Mononuclear cell (primary cell): ENCODE measurements at places on chromosomes 7 and 10. TPM values are rescaled to one million over a fixed set of nuclear protein-coding genes. Genes with fewer than 3 reads are reported as not detected.

The SUGCT gene
- 1.9 TPM for total RNA-seq

The CYP26C1 gene
- not detected for total RNA-seq

The KAT6B gene
- 86.4 TPM for total RNA-seq

The FRA10AC1 gene
- total RNA-seq, result 12.2 TPM

The FLNC gene
- total RNA-seq, result under 0.01 TPM

The CUBN gene
- 6.8 TPM for total RNA-seq

The ZNF92 gene
- 59.1 TPM for total RNA-seq

The VWA2 gene
- not detected for total RNA-seq

The CFTR gene
- not detected for total RNA-seq

The HTR5A gene
- under 0.01 TPM for total RNA-seq

The SFTPA2 gene
- not detected for total RNA-seq

The TMEM213 gene
- total RNA-seq, result not detected

The INPP5F gene
- total RNA-seq, result 8.1 TPM

The MAP3K8 gene
- 88.9 TPM for total RNA-seq

The GPR146 gene
- 4.3 TPM for total RNA-seq

The DGKB gene
- total RNA-seq, result not detected

The EIF4H gene
- total RNA-seq, result 288 TPM

The CFAP58 gene
- 0.10 TPM for total RNA-seq

The TNPO3 gene
- total RNA-seq, result 26.8 TPM

The GCK gene
- 0.21 TPM for total RNA-seq

The IDE gene
- 9.9 TPM for total RNA-seq

The TUBAL3 gene
- not detected for total RNA-seq

The GNAT3 gene
- not detected for total RNA-seq

The SLC39A12 gene
- not detected for total RNA-seq

The IDI2 gene
- total RNA-seq, result not detected

The GARIN1A gene
- total RNA-seq, result 0.52 TPM

The TDRD1 gene
- total RNA-seq, result 0.10 TPM

The INSYN2A gene
- not detected for total RNA-seq

The ZNF479 gene
- total RNA-seq, result 0.10 TPM

The CALHM1 gene
- not detected for total RNA-seq

The TMEM270 gene
- not detected for total RNA-seq

The TACC2 gene
- total RNA-seq, result not detected

The CALN1 gene
- under 0.01 TPM for total RNA-seq

The HDAC9 gene
- total RNA-seq, result 20.9 TPM

The ASAH2 gene
- 0.21 TPM for total RNA-seq

The LRRC17 gene
- 0.10 TPM for total RNA-seq

The PLEKHS1 gene
- total RNA-seq, result 0.21 TPM

The CLDN4 gene
- 0.10 TPM for total RNA-seq

The PTPRN2 gene
- total RNA-seq, result 0.31 TPM

The CLCN1 gene
- total RNA-seq, result 0.21 TPM

The ZNF273 gene
- total RNA-seq, result 16.2 TPM

The ZNF736 gene
- 31.3 TPM for total RNA-seq

The ABCB8 gene
- 21.5 TPM for total RNA-seq

The GRM3 gene
- total RNA-seq, result not detected

The EMX2 gene
- 0.10 TPM for total RNA-seq

The PNLIPRP3 gene
- total RNA-seq, result not detected

The PDE1C gene
- not detected for total RNA-seq

The TAS2R5 gene
- total RNA-seq, result 0.10 TPM

The ATRNL1 gene
- 0.21 TPM for total RNA-seq

The MIOS gene
- 78.3 TPM for total RNA-seq

The SLC18A3 gene
- 0.10 TPM for total RNA-seq

The CFAP69 gene
- 0.42 TPM for total RNA-seq

The NPC1L1 gene
- total RNA-seq, result not detected

The TRPV6 gene
- total RNA-seq, result 0.10 TPM
